ENCODE measurements at places on chromosomes 12 and 14. TPM values are rescaled to one million over a fixed set of nuclear protein-coding genes. Genes with fewer than 3 reads are reported as not detected.

The ALDH1L2 gene
- 2.2 TPM for total RNA-seq

The AQP2 gene
- total RNA-seq, result not detected

The B4GALNT3 gene
- 8.0 TPM for total RNA-seq

The PTCSC3 gene
- not detected for total RNA-seq

The ENDOU gene
- 0.39 TPM for total RNA-seq

The EFS gene
- total RNA-seq, result not detected

The CD4 gene
- total RNA-seq, result 3.2 TPM

The TMEM229B gene
- 1.2 TPM for total RNA-seq

The CEBPE gene
- total RNA-seq, result not detected

The ASIC1 gene
- 3.5 TPM for total RNA-seq

The POLE2 gene
- total RNA-seq, result 11.5 TPM

- no peak overlapping the region for H3K27ac ChIP-seq
- no peak for DNase-seq
These were observed 21.8 kb upstream of the EIF2B2 start for GRCh38 chr14:74980731-74981461.

DNA sequence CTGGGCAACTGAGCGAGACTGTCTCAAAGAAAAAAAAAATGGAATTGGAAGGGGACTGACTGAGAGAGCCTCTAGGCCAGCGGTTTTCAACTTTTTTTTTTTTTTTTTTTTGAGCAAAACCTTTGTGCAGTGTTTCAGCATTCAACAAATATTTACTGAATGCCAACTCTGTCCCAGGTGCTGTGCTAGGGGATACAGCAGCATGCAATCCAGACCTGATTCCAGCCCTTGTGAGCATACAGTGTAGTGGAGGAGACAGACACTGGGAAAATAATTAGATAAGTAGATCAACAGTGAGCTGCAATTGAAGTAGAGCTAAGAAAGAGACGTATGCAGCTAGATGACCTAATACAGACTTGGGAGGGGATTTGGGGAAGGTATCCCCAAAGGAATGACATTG is 23.8 kb upstream of the LTBP2 start:
- no peak for DNase-seq
- H3K4me1 ChIP-seq, result peaks cover 9% of the 10 kb centered on the region
- no peaks in the 10 kb centered on the region for H3K27me3 ChIP-seq
- no peak overlapping the region for H3K27ac ChIP-seq
- H3K4me3 ChIP-seq, result no peak overlapping the region

DNA sequence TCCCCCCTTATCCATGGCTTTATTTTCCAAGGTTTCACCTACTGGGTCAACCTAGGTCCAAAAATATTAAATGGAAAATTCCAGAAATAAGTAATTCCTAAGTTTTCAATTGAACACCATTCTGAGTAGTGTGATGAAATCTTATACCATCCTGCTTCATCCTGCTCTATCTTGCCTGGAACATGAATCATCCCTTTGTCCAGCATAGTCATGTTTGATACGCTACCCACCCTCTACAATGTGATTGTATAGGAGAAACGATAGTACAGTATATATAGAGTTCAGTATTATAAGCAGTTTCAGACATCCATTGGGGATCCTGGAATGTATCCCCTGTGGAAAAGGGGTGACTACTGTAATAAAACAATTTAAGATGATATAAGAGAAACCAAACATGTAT is 62.2 kb downstream of the IFNG start:
- no peaks in the 10 kb centered on the region for H3K36me3 ChIP-seq
- no peak overlapping the region for H3K4me3 ChIP-seq
- H3K4me1 ChIP-seq, result peaks cover 13% of the 10 kb centered on the region
- no peak for DNase-seq

GRCh38 chr12:118432812-118433545 is 56.6 kb downstream of the SUDS3 start:
- H3K4me1 ChIP-seq, result no peaks in the 10 kb centered on the region
- H3K4me3 ChIP-seq, result no peak overlapping the region
- peaks cover 40% of the 10 kb centered on the region for H3K27me3 ChIP-seq

GRCh38 chr14:29926701-29927375 is 809 bp downstream of the PRKD1 start:
- H3K36me3 ChIP-seq, result no peaks in the 10 kb centered on the region
- H3K27ac ChIP-seq, result no peak overlapping the region
- peak; percentile 6 for DNase-seq
- peaks cover 10% of the 10 kb centered on the region for H3K4me1 ChIP-seq

DNA sequence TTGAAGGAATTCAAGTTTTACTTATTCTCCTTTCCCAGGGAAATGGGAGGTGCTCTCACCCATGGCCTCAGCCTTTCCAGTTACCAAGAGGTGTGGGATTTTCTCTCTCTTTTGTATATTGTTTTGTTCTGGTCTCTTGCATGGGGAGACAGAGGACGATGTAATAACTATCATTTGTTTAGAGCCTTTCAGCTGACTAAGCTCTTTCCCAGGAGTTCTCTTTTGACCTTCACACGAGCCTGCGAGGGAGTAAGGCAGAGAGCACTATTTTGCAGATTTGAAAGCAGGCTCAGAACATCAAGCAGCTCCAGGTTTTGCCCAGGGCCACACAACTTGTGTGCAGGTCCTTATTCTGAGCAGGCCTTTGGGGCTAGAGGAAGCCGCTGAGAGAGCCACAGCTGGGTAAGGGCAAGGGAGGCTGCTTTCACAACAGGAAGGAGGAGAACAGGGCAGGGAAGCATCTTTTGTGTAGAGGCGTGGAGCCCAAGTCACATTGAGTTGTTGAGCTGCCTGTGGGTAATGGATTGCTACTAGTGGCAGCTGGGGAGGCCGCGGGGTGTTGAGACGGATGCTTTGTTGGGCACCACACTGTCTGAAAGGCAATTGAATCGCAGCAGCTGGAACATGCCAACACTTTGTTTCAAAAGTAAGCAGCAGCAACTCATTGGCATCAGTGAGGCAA is 116.2 kb downstream of the PRMT8 start:
- no peaks in the 10 kb centered on the region for H3K4me1 ChIP-seq
- no peak overlapping the region for H3K27ac ChIP-seq
- no peak overlapping the region for H3K4me3 ChIP-seq
- no peaks in the 10 kb centered on the region for H3K36me3 ChIP-seq
- DNase-seq, result no peak

DNA sequence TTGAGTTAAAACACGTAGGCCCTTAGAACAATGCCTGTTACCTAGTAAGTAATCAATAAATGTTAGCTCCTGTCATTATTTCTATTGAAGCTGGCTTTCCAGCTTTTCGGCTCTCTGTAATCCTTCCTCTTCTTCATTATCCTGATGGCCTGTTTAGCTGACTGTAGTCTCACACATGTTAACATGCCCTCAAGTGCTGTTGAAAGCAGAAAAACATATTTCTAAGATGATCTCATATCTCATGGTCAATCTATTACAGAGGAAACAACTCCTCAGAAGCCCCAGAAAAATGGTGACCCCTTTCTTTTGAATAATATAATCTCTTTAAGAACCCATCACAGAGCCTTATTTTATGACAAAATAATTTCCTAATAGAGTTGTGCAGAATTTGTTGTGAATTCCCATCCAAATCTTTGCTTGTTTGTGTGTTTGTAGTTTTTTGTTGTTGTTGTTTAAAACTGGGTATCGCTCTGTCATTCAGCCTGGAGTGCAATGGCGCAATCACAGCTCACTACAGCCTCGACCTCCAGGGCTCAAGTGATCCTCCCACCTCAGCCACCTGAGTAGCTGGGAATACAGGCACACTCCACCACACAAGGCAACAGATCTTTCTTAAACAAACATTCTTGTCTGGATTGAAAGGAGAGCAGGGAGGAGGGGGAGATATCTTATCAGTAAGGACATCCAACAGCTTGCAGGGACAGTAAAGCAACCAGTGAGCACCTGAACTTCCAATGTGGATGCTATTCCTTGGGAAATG is 242.5 kb upstream of the CAND1 start:
- H3K4me1 ChIP-seq, result no peaks in the 10 kb centered on the region
- no peak for DNase-seq
- no peak overlapping the region for H3K4me3 ChIP-seq
- H3K27ac ChIP-seq, result no peak overlapping the region
- no peaks in the 10 kb centered on the region for H3K27me3 ChIP-seq

DNA sequence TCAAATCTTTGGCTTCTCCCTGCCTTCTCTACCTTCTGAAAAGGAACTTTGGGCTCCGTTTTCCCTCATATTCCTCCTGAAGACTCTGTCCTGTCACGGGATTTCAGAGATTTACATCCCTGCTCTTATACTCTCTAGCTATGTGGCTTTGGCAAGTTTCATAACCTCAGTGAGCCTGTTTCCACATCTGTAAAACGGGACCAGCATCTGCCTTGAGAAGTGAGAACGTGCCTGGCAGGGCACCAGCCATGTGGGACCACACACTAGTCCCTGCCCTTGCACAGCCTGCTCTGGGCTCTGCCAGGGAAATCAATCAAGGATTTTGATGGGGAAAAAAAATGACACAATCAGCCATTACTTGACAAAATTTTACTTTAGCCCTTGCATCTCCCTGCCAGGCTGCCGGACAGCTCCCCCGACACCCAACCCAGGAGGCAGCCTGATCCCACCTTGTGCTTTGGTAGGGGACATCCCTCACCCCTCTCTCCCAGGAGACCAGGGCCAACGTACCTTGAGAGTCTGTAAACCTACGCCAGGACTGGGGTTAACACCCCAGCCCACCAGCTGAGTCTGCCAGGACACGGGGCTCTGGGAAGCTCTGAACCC is 8.5 kb downstream of the PHETA1 start:
- peaks cover 45% of the 10 kb centered on the region for H3K4me1 ChIP-seq
- no peak overlapping the region for H3K4me3 ChIP-seq
- H3K27ac ChIP-seq, result no peak overlapping the region
- no peak for DNase-seq
- no peaks in the 10 kb centered on the region for H3K36me3 ChIP-seq
- no peaks in the 10 kb centered on the region for H3K27me3 ChIP-seq

GRCh38 chr14:77543240-77543551 is 44.6 kb upstream of the ISM2 start:
- H3K27me3 ChIP-seq, result no peaks in the 10 kb centered on the region
- H3K36me3 ChIP-seq, result peaks cover 15% of the 10 kb centered on the region
- H3K4me1 ChIP-seq, result no peaks in the 10 kb centered on the region
- H3K4me3 ChIP-seq, result no peak overlapping the region
- H3K27ac ChIP-seq, result no peak overlapping the region

DNA sequence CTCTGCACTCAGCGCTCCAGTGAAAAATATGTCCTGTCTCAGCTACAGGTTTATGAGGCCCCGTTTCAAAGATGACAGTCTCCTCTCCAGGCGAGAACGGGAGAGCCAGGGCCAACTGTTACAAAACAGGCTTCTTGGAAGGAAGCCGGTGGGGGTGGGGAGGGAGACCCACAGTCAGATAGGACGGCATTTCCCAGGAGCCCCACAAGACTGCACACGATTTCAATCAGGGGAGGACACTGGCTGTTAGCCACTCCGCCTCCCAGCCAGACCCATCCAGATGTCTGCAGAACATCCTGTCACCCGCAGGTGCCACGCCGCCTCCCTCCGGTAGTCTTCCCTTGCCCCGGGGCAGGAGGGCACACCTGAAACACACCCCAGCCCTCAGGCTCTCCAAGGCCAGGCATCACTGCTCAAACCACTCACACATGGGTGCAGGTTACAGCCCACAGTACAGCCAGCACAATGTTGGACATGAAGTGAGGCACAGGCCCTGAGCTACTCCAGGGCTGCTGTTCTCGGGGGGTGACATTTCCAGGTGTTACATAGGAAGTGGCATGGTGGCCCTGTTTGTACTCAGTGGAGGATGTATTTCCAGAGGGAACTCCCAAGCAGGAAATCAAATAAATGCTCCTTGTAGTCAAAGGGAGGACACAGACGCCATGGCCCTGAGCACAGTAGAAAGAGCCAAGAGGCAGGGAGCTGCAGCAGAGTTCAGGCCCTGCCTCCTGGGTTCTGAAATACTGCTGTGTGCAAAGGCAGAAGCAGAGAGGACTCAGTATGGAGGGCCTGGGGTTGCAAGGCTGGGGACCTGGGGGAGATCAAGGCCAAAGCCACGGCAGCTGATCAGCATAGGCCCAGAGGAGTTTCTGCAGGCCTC is 138.1 kb downstream of the BCL11B start:
- no peaks in the 10 kb centered on the region for H3K36me3 ChIP-seq
- H3K27me3 ChIP-seq, result peaks cover 53% of the 10 kb centered on the region
- H3K4me1 ChIP-seq, result no peaks in the 10 kb centered on the region
- DNase-seq, result no peak
- no peak overlapping the region for H3K27ac ChIP-seq

- H3K36me3 ChIP-seq, result no peaks in the 10 kb centered on the region
- no peak for DNase-seq
- 0 out of 2 replicates have a peak, but pooled peaks cover 2% of the 10 kb centered on the region for H3K27me3 ChIP-seq
- H3K4me3 ChIP-seq, result no peak overlapping the region
- no peak overlapping the region for H3K27ac ChIP-seq
These were observed 163.6 kb upstream of the TBX3 start for GRCh38 chr12:114847441-114848035.

- no peak overlapping the region for H3K4me3 ChIP-seq
- no peak overlapping the region for H3K27ac ChIP-seq
- H3K4me1 ChIP-seq, result no peaks in the 10 kb centered on the region
- no peak for DNase-seq
- no peaks in the 10 kb centered on the region for H3K27me3 ChIP-seq
- H3K36me3 ChIP-seq, result no peaks in the 10 kb centered on the region
These were observed 19.9 kb upstream of the GOLGA3 start for GRCh38 chr12:132848521-132848920.

GRCh38 chr12:115423546-115423987 is 739.6 kb upstream of the TBX3 start:
- H3K4me3 ChIP-seq, result no peak overlapping the region
- no peak overlapping the region for H3K27ac ChIP-seq
- DNase-seq, result no peak
- no peaks in the 10 kb centered on the region for H3K36me3 ChIP-seq
- no peaks in the 10 kb centered on the region for H3K27me3 ChIP-seq

- no peaks in the 10 kb centered on the region for H3K4me1 ChIP-seq
- no peak overlapping the region for H3K4me3 ChIP-seq
- H3K27me3 ChIP-seq, result no peaks in the 10 kb centered on the region
- DNase-seq, result no peak
- peaks cover 22% of the 10 kb centered on the region for H3K36me3 ChIP-seq
These were observed 16.0 kb upstream of the CCT2 start for GRCh38 chr12:69569236-69569635.

DNA sequence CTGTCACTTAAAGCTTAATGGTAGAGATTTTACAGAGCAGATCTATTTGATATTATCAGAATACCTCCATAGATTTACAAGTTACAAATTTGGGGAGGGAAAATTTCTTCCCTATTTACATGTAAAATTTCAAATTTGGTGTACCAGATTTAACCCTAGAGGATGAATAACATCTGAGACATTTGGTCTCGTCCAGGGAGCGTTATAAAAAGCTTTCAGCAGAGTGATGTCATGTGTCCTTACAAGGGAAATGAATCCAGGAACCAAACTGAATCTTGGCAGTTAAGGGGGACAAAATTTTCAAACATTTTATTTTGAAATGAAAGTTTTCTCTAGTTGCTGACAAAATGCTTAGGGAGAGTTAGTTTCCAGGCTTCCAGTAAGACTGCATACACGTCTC is 4.5 kb upstream of the CDK17 start:
- H3K4me1 ChIP-seq, result peaks cover 24% of the 10 kb centered on the region
- no peaks in the 10 kb centered on the region for H3K27me3 ChIP-seq
- no peak for DNase-seq
- H3K4me3 ChIP-seq, result no peak overlapping the region
- H3K36me3 ChIP-seq, result no peaks in the 10 kb centered on the region

DNA sequence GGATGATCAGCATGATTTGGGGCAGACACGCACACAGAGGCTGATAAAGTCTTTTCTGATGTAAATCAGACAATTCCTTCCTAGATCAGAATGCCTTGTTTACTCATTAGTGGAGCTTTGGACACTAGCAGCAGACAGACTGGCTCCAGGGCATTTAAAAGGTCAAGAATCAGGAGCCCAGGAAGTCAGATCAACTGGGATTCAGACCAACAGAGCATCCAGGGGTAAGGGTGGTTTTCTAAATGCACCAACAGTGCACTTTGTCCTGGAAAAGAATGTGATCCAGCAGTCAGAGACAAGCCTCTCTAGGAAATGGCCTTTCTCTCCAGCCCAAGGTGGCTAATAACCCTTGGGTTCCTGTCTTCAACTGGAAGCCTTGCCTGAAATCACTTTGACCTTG is 405.3 kb downstream of the MED13L start:
- no peaks in the 10 kb centered on the region for H3K36me3 ChIP-seq
- H3K27me3 ChIP-seq, result no peaks in the 10 kb centered on the region

Data from PC-9 (cell line).